ENCODE measurements at places on chromosomes 2 and 18.

GRCh38 chr2:237749961-237750360 lies 48.6 kb upstream of the RBM44 start:
- no peak for DNase-seq

- no peak for DNase-seq
Measured at GRCh38 chr2:240227538-240228428, 87.3 kb upstream of the OTOS start.

DNA sequence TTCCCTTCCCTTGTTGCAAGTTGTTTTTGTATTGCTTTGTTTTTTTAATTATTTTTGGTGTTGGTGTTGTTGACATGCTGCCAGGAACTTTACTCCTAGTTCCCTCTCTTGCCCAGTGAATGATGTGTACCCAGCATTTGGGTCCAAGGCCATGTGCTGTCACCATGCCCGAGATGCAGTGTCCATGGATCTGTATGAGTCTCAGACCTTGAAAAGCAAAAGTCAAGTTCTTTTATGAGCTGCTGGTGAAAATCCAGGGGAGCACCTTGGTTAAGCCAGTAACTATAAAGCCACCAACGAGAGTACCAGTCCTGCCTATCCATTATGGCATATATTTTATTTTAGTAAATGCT lies 236.4 kb downstream of the BCL11A start:
- DNase-seq: no peak

GRCh38 chr2:206756816-206757215 lies 8.3 kb downstream of the MDH1B start:
- no peak for DNase-seq

- DNase-seq: peak; percentile 64
Measured at GRCh38 chr2:30272761-30273573, 41.6 kb downstream of the LBH start.

DNA sequence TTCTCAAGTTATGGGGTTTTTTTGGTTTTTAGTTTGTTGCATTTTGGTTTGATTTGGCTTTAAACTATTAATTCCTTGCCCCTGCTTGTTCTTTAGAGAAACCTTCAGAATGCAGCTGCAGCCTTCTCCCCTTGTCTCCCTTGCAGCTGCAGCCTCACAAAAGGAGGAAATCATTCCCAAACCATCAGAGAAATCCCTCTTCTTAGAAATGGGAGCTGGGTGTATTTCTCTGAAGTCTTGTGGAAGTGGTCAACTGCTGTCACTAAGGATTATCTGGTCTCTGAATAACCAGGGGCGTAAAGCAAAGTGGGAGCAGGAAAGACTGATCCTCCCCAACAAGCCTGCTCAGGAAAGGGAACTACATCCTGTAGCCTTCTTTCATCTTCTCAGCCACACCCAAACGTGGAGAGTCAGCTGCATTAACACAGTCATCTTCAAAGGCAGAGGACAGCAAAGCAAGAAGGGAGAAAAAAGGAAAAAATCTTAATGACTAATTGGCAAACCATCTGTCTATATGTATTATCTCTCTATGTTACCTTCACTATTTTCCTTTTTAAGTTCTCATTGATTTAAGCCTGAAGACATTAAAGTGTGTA lies 1834.1 kb upstream of the PIK3C3 start:
- no peak for DNase-seq

DNA sequence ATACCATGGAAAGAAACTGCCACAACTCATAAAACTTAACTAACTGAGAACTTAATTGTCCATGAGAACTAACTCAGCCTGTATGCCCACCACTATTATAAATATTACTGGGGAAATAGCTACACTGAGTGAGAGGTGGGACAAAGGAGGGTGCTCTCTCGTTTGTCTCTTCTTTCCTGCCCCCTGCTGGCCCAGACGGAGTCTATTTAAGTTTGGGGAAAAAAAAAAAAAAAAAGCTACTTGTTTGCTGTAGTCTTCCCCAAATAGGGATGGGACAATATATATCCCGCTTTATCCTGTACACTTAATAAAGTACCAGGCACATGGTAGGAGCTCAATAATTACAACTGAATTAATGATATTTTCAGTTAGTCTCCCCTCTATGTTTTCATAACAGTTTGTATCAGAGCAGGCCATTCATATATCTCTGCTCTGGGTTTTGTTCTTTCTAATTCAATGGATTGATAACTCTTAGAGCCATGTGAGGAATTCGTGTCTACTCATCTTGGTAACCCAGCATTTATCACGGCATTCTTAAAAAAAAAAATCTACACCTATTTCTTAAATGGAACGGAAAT lies 647.6 kb upstream of the PKDCC start:
- peak; percentile 4 for DNase-seq

- peak; percentile 86 for DNase-seq
Measured at GRCh38 chr2:8004250-8004681, 677.6 kb upstream of the ID2 start.

DNA sequence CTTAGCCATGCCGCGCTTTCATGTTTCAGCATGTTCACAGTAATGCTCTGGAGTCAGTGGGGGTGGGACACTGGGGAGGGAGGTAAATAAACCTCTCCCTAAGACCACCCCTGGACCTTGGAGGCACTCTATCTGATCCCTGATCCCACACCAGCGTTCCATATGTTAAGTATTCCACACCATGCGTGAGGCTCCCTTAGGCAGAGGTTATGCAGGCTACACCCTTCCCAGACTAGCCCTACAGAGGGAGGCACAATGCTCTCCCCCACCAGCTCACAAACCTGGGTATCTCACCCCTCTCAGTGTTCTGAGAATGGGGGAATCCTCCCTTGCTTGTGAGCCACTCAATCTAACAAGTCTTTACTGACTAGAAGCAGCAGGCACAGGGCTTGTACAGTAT lies 1610.4 kb upstream of the ZEB2 start:
- no peak for DNase-seq

GRCh38 chr2:196239622-196240587 lies 68.5 kb upstream of the STK17B start:
- DNase-seq: no peak

DNA sequence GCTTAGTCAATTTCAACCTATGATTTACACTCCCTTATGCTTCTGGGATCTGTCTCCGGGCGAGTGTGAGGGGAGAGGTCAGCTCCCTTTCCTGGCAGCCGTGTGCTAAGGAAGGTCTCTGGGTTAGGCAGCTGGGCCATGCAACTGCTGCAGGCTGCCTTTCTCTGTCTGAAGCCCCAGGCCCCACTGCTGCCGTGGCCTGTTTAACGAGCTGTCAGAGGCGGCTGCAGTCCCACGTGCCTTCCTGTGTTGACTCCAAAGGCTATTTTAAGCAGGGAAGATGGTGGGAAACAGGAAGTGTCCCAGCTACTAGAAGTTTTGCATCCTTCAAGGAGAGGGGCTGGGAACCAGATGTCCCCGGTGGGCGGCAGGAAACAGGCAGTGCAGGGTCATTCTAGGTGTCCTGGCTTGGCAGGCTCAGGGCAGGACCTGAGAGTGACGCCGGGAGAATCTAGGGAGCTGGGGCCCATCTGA lies 186.4 kb downstream of the TNS1 start:
- no peak for DNase-seq

DNA sequence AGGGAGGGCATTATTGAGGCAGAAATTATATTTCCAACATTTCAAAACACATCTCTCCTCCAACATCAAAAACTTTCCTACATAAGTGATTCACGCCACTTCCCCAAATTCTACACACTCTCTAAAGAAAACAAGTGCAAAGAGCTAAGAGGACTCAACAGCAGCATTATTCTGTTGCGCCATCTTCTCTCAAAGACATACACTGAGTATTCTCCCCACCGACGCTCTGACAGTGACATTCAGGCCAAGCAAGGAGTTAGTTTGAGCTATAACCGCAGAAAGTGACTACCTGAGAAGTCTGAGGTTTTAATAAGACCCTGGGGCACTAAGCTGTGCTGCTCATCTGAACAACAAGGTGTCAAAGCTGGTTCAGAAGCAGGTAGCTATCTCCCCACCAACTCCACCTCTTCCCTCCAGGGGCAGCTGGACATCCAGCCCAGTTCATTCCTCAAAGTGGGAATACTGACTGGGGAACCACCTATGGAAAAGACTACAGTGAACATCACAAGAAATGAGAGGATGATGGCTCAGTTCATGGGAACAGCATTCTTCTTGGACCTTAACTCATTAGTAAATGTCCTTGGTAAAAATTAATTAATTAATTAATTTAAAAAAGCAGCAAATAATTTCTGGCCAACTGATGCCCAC lies 309.5 kb upstream of the CCDC68 start:
- DNase-seq: no peak

GRCh38 chr2:49210191-49210590 lies 55.9 kb upstream of the FSHR start:
- DNase-seq: no peak

GRCh38 chr2:63735263-63735662 lies 106.4 kb upstream of the UGP2 start:
- no peak for DNase-seq

DNA sequence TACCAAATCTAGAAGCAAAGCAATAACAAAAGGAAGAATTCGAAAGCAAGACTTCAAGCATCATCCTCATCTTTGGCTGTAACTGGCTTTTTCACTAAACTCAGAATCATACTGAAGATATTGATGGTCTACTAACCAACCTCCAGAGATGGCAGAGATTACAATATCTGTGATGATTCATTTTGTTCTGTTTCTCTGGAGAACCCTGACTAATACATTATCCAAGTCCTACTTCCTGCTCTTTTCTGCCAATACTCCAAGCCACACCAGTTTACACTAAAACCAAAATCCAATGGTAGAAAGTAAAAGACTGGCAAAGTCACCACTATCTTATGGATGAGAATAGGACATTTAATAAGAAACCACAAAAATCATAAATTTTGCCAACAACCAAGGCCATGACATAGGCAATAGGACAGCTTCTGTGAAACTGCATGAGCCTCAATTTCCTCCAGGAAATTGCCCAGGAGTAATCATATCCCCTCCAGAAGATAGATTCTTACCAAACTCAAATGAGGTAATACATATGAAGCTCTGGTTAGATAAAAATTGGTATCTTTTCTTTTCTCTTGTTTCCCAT lies 159.8 kb downstream of the METTL4 start:
- peak; percentile 18 for DNase-seq

GRCh38 chr2:159019021-159019420 lies 50.6 kb downstream of the TANC1 start:
- DNase-seq: no peak

- DNase-seq: no peak
Measured at GRCh38 chr18:31396796-31397612, 20.4 kb downstream of the DSG4 start.

- DNase-seq: peak; percentile 76
Measured at GRCh38 chr2:43105586-43106558, 120.5 kb downstream of the ZFP36L2 start.

DNA sequence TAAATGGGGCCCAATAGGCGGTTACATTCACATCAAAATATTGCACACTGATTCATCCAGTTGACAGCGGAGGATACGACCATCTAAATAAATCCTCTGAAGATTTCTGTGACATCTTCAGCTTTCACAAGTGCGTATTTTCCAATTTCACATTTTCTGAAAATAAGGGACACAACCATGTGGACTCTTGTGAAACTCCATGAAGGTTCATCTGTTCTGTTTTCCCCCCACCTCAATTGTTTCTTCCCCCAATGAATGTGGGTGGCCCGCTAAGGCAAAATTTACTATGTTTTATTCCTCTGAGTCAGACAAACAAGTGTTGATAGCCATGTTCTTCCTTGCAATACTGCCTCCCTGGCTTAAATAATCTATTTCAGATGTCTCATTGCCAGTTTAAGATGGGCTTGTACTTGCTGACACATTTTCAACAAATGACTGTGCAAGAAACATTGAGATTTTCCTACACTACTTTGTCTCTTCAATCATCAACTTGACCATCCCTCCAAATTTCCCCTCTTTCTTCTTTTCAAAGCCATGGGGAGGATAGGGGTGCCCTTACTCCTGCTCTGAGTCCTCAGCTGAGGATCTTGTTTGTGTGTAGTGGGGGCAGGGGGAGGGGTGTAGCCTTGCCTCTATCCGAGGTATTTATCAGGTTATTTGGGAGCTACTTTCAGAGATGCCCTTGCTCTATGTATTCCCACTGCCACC lies 78.2 kb downstream of the BCL11A start:
- no peak for DNase-seq

GRCh38 chr2:176793792-176794191 lies 418.8 kb upstream of the HNRNPA3 start:
- DNase-seq: no peak

- DNase-seq: no peak
Measured at GRCh38 chr2:170743530-170744239, 26.5 kb upstream of the ERICH2 start.

GRCh38 chr18:57854726-57855125 lies 51.6 kb upstream of the ATP8B1 start:
- no peak for DNase-seq

GRCh38 chr2:97936199-97936598 lies 59.5 kb downstream of the TMEM131 start:
- DNase-seq: no peak

GRCh38 chr2:8506746-8507145 lies 175.1 kb upstream of the ID2 start:
- DNase-seq: no peak

DNA sequence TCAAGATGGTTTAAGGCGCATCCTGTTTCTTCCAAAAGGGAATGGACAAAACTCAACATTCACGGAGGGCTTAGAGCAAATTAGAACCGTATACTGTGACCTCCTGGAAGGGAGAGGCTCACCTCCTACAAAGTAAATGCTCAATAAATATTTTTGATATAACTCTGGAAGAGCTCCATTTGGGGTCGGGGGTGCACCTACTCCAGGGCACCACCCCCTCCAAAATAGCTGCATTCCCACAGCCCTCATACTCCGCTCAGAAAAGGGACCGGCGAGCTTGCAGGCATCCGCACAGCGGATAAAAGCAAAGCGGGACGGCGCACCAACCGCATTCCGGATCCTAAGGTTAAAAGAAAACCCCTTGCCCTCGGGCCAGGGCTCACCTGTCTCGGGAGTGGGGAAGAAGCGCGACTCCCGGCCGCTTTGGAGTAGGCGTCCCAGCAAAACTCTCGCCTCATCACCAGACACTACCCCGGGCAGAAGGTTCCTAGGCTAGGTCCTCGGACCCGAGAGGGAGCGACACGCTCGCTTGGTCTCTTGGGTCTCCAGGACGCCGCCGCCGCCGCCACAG lies 378 bp downstream of the WDPCP start:
- no peak for DNase-seq

DNA sequence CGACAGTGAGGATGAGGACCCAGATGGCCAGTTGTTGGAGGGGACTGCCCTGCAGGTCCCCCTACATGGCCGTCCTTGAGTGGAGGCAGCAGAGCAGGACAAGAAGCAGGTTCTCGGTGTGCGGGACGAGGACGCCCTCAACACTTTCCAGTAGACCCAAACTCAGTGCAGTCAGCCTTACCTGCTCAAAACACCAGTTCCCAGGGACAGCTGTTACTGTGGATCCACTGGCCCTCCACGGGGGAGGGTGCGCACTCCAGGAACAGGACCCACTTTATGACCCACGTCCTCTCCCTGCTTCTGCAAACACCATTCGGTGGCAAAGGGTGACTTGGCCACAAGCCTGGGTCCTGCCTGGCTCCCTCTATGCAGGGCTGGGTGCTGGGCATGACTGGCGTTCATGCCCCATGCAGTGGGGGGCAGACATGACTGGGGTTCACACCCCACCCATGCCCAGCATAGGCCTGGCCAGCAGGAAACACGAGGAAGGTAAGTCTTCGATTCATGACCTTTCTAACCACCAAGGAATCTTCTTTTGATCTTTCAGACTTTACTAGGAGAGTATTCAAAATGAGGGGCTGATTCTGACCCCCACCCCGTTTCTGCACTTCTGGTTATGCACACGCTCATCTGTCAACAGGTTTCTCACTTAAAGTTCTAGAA lies 233.7 kb downstream of the HDAC4 start:
- DNase-seq: no peak
